ENCODE measurements at places on chromosomes 3 and 15. TPM values are rescaled to one million over a fixed set of nuclear protein-coding genes. Genes with fewer than 3 reads are reported as not detected.

Gene PEX5L
- not detected for total RNA-seq

Gene HEXA
- total RNA-seq, result 38.1 TPM

Gene NANOGP8
- total RNA-seq, result not detected

Gene RBPMS2
- total RNA-seq, result 0.50 TPM

Gene DUOXA1
- not detected for total RNA-seq

Gene ZPLD1
- 0.23 TPM for total RNA-seq

DNA sequence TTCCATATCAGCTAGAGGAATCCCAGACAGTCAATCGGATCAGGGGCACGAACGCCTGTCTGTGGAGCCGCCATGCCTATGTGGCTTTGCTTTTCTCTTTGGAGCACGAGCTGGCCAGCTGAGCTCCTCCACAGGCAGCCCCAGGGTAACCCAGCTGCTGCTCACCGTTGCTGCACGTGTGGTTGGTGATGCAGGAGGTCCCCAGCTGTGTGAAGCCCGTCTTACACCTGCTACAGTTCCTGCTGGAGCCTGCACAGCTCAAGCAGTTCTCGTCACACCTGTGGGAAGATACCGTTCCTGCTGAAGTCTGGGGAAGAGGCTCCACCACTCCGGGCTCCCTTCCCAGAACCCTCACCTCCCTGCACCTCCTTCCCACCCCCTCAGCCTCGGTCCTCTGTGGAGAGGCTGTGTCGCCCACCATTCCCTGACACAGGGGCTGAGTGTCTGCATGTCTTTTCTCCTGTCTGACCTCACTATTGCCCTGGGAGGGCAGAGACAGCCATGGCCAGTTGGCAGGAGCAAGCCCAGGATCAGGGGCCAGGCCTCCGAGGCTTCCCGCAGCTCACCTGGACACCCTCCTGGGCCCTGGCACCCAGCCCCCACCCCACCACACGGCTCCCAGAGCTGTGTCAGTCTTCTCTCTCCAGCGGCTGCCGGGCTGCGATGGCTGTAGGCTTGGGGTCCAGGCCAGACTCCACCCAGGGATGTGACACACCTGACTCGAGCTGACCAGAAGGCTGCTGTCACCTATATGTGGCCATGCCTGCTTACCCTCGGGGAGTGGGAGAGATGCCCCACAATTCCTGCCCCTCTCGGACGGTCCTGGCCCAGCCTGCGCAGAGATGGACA is 12.2 kb upstream of the SNRPA1 start:
- H3K4me1 ChIP-seq, result no peaks in the 10 kb centered on the region
- no peak for DNase-seq
- H3K27ac ChIP-seq, result no peak overlapping the region
- H3K4me3 ChIP-seq, result no peak overlapping the region

DNA sequence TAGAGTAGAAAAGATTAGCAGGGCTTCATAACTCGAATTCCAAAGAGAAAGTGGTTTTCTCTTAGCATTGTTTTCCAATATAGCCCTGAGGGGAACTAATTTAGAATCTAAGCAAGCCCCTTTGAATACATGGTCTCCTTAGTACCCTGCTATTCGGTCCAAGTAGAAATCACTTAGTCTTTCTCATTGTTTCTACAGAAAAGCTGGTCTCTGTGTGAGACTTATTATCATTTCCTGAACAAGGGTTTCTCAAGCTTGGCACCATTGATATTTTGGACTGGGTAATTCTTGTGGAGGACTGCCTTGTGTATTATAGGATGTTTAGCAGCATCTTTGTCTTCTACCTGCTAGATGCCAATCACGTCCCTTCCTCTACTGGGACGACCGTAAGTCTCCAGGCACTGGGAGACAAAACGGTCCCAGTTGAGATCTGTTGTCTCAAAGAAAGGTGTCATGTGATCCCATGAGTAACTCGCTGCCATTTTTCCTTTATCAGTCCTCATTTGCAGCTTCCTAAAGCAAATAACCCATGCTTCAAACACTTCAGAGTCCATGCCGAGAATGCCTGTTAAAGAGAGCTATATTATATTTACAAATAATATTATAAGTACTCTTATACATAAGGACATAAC is 230.7 kb upstream of the SLCO3A1 start:
- H3K36me3 ChIP-seq, result no peaks in the 10 kb centered on the region
- no peak overlapping the region for H3K27ac ChIP-seq
- H3K27me3 ChIP-seq, result no peaks in the 10 kb centered on the region
- no peak for DNase-seq

DNA sequence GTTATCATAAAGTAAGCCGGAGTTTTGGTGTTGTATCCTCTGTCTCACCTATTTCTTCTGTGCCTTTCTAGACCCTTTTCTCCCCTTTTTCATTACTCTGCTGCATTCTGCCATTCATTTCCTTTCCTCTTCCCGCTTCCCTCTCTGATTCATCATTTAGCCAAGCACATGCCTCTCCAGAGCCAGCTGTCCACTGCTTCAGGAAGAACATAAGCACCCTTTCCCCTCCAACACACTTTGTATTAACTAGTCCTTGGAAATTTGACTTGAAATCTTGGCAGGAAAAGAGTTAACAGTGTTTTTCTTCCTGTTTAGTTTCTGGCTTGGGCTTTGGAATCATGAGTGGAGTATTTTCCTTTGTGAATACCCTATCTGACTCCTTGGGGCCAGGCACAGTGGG is 9.7 kb downstream of the APH1B start:
- no peak for DNase-seq
- no peaks in the 10 kb centered on the region for H3K36me3 ChIP-seq
- H3K4me1 ChIP-seq, result no peaks in the 10 kb centered on the region
- H3K27me3 ChIP-seq, result no peaks in the 10 kb centered on the region
- H3K27ac ChIP-seq, result no peak overlapping the region
- no peak overlapping the region for H3K4me3 ChIP-seq

- no peak for DNase-seq
- H3K27me3 ChIP-seq, result no peaks in the 10 kb centered on the region
- H3K36me3 ChIP-seq, result no peaks in the 10 kb centered on the region
- no peaks in the 10 kb centered on the region for H3K4me1 ChIP-seq
- H3K27ac ChIP-seq, result no peak overlapping the region
Observed at GRCh38 chr3:32347343-32348125, 44.1 kb upstream of the CMTM7 start.

- H3K27me3 ChIP-seq, result no peaks in the 10 kb centered on the region
- no peak overlapping the region for H3K4me3 ChIP-seq
- H3K27ac ChIP-seq, result no peak overlapping the region
- H3K4me1 ChIP-seq, result peaks cover 3% of the 10 kb centered on the region
- no peaks in the 10 kb centered on the region for H3K36me3 ChIP-seq
- no peak for DNase-seq
Observed at GRCh38 chr3:31553258-31553657, 20.5 kb downstream of the STT3B start.

- H3K4me3 ChIP-seq, result no peak overlapping the region
- H3K27me3 ChIP-seq, result no peaks in the 10 kb centered on the region
- H3K27ac ChIP-seq, result no peak overlapping the region
- no peaks in the 10 kb centered on the region for H3K36me3 ChIP-seq
Observed at GRCh38 chr15:45943240-45943639, 308.4 kb downstream of the SQOR start.

DNA sequence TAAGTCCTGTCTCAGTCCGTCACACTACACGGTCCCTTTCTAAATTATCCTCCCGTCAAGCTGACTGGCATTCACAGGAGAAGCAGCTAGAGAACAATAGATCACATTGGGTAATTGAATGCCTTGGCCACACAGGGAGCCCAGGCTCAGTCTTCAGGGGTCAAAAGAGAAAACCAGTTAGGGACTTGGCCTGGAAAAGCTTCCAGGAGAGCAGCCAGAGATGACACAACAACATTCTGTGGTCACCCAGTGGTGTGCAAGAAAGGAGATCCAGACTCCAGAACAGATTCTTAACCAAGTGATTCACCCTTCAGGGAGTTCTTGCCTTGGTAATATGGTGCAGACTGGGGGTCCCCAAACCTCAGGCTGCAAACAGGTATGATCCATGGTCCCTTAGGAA is 15.9 kb downstream of the ARHGAP31 start:
- no peak for DNase-seq
- no peaks in the 10 kb centered on the region for H3K27me3 ChIP-seq
- H3K36me3 ChIP-seq, result no peaks in the 10 kb centered on the region
- no peaks in the 10 kb centered on the region for H3K4me1 ChIP-seq

DNA sequence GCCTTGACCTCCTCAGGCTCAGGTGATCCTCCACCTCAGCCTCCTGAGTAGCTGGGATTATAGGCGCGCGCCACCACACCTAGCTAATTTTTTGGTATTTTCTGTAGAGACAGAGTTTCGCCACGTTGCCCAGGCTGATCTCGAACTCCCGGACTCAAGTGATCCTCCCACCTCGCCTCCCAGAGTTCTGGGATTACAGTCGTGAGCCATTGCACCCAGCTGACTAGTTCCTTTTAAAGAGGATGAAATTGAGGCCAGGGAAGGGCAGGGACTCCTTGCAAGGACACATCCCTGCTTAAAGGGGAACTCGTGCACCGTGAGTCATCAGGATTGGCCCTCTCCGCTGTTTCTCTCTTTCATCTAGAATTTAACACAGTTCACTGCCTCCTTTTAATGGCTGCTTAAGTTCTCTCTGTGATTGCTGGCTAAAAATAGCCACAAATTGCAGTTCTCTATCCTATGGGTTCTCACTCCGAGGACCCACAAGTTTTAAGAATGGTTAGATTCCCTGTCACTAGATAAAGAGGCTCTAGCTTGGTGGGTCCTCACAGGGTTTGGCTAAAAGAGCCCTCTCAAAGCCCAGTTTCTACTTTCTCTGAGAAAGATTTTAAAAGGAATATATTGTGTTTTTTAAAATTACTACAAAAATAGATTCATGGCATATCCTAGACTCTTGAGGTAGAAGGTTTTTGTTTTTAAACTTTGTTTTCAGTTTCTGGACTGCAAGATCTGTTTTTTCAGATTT is 1.4 kb downstream of the CRTAP start:
- H3K27ac ChIP-seq, result peak overlapping the region; percentile 94
- H3K4me1 ChIP-seq, result peaks cover 19% of the 10 kb centered on the region
- no peak for DNase-seq
- H3K27me3 ChIP-seq, result no peaks in the 10 kb centered on the region
- no peak overlapping the region for H3K4me3 ChIP-seq
- H3K36me3 ChIP-seq, result no peaks in the 10 kb centered on the region

- H3K4me1 ChIP-seq, result no peaks in the 10 kb centered on the region
- H3K4me3 ChIP-seq, result no peak overlapping the region
- H3K36me3 ChIP-seq, result peaks cover 30% of the 10 kb centered on the region
- DNase-seq, result no peak
Observed at GRCh38 chr3:134552784-134553183, 66.9 kb downstream of the CEP63 start.

GRCh38 chr3:23152989-23153388 is 50.1 kb upstream of the UBE2E2 start:
- H3K4me1 ChIP-seq, result no peaks in the 10 kb centered on the region
- H3K27me3 ChIP-seq, result no peaks in the 10 kb centered on the region
- H3K27ac ChIP-seq, result no peak overlapping the region
- DNase-seq, result no peak
- no peaks in the 10 kb centered on the region for H3K36me3 ChIP-seq
